ENCODE measurements at places on chromosomes 1 and 21.

DNA sequence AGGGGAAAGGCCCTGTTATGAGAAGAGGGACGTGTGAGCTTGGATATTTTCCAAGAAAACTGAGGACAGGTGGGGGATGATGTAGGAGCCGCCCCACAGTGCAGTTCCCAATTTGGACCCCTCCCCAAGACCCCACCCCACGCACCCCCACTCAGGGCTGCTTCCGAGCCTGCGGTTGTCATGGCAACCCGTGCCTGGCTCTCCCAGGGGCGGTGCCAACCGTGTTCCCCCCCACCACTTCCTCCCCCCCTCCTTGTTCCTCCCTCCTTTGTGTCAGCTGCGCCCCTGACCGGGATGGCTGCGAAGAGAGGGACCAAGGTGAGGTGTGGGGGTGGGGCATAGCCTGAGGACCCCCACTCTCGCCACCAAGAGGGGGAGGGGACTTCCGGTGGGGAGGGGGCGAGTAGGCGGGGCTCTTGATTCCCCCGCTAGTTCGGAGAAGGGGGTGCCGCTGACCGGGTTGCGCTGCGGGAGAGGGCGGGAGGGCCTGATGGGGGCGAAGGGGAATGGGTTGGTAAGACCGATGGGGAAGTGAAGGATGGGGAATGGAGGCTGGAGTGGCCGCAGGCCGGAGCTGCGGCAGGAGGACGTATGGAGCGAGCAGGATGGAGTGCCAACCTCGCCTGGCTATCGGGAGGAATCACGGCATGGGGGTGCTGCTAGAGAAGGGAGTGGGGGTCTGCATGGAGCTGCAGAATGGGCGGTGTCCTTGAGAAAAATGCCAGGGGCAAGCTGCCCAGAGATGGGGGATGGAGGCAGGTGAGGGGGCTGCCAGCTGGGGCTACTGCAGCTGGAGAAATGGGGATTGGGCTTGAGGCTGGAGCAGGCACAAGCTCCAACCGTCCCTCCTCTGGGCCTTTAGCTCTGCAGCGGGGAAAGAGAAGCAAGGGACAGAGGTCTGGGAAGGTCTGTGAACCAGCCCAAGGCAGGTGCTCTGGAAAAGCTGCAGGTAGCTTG lies 953 bp downstream of the TRIM46 start:
- DNase-seq: peak; percentile 55

DNA sequence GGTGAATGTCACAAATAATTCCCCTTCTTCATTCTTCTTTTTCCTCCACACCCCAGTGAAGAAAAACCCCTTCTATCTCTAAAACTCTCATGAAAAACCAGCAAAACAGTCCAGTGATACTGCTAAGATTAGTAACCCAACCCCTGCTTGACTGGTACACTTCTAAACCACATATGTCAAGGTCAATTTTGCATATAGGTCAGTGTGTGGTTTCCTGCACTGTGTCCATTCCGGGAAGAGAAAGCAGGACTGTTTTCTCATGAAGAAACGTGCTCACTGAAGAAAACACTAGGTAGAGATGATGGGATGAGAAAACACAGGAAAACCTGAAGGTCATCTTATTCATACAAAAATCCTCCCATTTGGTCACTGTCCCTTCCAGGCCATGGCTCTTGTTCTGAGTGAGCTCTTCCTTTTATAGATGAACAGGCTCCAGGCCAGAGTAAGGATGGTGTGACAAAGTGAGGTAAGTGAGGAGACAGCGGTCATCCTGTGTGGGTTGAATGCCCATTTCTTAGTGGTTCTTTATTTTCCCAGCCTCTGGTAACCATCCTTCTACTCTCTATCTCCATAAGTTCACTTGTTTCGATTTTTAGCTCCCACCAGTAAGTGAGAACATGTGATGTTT lies 122.7 kb downstream of the FASLG start:
- no peak for DNase-seq

GRCh38 chr1:208829595-208829994 lies 585.4 kb upstream of the PLXNA2 start:
- DNase-seq: no peak

- no peak for DNase-seq
Measured at GRCh38 chr1:162905174-162906158, 44.5 kb upstream of the CCDC190 start.

DNA sequence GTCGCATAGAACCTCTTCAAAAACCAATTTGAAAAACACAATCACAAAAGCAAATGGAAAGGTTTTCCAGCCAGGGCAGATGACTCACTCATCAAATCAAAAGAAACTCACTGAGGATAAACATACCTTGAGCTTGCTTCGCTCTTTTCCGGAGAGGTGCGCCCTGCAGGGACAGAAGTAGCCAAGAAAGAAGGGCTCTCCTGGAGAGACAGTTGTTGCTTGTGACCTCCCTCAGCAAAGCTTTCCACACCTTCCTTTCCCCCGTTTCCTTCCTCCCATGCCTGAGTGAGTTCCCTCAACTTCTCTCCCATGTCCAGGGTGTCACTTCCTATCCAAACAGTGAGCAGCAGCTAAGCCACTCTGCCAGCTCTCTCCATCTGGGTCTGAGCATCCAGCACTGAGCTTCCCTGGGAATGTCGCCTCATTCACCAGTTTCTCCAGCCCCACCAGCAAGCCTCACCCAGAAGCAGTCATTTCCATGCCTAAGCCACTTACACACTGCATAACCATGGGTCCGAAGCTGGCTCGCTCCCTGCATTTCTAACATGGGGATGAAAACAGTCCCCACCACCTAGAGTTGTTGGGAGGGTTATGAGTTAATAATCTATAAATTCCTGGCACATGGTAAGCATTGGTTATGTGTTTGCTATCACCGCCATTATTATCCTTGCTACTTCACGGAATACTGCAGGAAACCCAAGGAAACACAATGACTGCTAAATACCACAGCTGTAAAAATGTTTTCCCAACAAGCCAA lies 75.0 kb downstream of the PTPN14 start:
- DNase-seq: no peak

- DNase-seq: no peak
Measured at GRCh38 chr1:210736713-210737112, 397.2 kb downstream of the KCNH1 start.

GRCh38 chr1:247110627-247111258 lies 6.6 kb upstream of the ZNF669 start:
- DNase-seq: peak; percentile 54

GRCh38 chr1:235866913-235867845 lies 473 bp upstream of the LYST start:
- DNase-seq: peak; percentile 97

DNA sequence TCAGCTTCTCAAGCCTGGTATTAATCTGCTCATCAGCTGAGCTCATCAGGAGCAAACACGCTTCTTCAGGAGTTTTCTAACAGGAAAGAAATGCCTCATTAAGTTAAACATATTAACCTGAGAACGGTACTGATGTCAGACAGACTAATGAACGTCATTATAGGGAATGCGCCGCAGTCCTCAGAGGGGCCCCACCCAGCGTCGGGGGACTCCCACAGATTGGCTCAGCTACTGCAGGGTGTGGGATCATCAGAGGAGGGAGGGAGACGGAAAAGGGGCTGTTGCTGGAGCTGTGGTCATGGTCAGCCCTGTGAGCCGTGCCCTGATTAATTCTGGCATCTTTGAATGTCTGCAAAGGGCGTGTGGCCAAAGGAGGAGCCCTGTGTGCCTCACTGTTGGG lies 348.5 kb downstream of the PTPRU start:
- no peak for DNase-seq

DNA sequence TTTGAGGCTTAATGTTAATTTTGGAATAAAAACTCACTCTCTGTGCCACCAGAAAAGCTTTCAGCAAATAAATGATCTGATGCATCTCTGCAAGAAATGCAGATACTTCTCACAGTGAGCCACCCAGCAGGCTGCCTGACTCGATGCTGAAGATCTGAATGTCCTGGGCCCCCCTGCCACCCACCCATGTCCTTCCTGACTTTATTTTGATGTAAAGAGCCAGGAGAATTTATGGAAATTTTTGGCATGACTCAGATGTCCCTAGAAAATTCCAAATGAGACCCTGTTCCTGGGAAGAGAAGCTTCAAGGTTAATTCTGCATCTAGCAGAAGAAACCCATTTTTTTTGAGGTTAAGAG lies 62.8 kb upstream of the COA6 start:
- no peak for DNase-seq

DNA sequence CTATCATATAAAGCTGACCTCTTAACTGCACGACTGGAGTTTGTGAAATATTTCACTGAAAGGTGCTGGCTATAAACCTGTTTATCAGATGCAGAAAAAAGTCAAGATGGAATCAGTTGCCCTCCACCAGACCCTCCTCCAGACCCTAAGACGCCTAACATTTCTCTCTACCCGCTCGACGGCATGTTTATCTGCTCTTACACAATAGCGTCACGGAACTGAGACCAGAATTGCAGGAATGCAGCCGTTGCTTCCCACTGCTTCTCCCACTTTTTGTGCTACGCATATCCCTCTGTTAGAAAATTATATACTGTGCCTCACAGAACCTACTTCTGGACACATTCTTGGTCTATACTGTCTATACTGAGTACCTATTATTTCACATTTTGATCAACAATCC lies 28.2 kb upstream of the FAM131C start:
- no peak for DNase-seq

- no peak for DNase-seq
Measured at GRCh38 chr1:230735447-230735846, 11.7 kb upstream of the CAPN9 start.

Measured in stimulated activated CD4-positive, alpha-beta T cell treated with anti-CD3 and anti-CD28 coated beads, Interleukin-1b, Interleukin-23, amount 100 ng/mL, for 48 hours (primary cell).